HT1080 (cell line): ENCODE measurements at places on chromosomes 5 and 9. TPM values are rescaled to one million over a fixed set of nuclear protein-coding genes. Genes with fewer than 3 reads are reported as not detected.

NUP214 gene
- total RNA-seq, result 22.1 and 27.1 TPM in 2 replicates

MLANA gene
- total RNA-seq, result 0.11 TPM in 1 of 2 replicates, not detected in the other

SLC23A1 gene
- not detected in 2 replicates for total RNA-seq

CCDC192 gene
- not detected in 2 replicates for total RNA-seq

PCDHGB1 gene
- total RNA-seq, result 0.53 and 1.4 TPM in 2 replicates

LCN12 gene
- not detected in 2 replicates for total RNA-seq
